Islet precursor cell (in vitro differentiated cells): ENCODE measurements at places on chromosomes 7 and 10.

- DNase-seq: no peak
Observed at GRCh38 chr10:118300320-118300719, 41.8 kb downstream of the FAM204A start.

- DNase-seq: no peak
Observed at GRCh38 chr7:152907042-152907761, 147.7 kb downstream of the ACTR3B start.

GRCh38 chr10:69716711-69717560 lies 84.8 kb upstream of the COL13A1 start:
- DNase-seq: peak; percentile 73

DNA sequence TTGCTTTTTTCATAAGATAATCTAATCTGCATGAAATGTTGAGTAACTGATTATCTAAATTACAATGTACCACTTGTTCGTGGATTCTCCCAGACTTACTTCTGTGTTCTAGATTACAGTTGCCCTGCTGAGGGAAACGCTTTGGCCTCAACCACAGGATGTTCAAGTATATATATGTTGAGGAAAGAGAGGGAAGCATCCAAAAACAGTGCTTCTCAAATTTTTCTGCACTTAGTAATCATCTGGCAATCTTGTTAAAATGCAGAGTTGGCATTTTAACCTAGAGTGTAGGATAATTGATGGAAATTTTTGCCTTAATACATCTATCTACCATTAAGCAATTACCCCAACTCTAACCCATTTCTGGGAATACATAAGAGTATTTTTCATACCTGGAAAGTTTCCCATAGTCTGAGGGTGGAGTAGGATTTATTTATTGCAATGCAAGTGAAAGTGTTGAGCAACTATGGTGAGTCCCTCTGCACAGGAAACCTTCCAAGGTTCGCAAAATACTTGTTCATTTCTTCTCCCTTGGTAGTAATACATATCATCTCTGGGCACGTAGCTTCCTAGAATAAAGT lies 59.6 kb upstream of the C1GALT1 start:
- DNase-seq: no peak

GRCh38 chr7:141480953-141481352 lies 70.3 kb upstream of the AGK start:
- DNase-seq: no peak

- peak; percentile 89 for DNase-seq
Observed at GRCh38 chr10:119401671-119402395, 140.7 kb downstream of the RGS10 start.

GRCh38 chr7:23184709-23185359 lies 3.0 kb downstream of the NUP42 start:
- no peak for DNase-seq

GRCh38 chr10:64760371-64760770 lies 1239.2 kb downstream of the REEP3 start:
- no peak for DNase-seq

DNA sequence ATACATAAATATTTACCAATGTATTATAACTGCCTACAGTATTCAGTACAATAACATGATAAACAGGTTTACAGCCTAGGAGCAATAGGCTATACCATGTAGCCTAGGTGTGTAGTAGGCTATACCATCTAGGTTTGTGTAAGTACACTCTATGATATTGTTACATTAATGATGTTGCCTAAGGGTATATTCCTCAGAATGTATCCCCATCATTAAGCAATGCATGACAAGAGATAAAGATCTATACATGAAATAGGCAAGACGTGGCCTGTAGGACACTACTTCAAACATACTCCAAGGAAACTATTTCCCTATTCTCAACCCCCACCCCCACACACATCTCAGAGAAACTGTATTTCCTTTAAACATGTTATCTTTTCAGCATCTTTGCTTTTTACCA lies 15.3 kb upstream of the ADAM22 start:
- no peak for DNase-seq

DNA sequence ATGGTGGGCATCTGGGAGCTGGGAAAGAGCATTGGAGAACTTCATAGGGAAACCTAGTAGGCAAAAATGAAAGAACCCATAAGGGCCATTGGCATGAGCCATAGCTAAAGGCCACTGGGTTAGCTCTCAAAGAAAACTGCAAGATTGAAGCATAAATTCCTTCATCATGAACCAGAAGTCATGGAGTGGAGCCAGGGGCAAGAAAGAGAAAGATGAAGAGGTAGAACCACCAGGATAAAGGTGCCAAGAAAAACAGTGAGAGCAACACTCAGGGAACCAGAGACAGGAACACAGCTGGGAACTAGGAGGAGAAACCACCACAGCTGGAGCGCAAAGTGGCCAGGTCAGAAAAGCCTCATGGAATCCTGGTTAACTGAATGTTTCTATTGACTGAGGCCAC lies 11.5 kb upstream of the SGMS1 start:
- no peak for DNase-seq

GRCh38 chr10:6047847-6048246 lies 14.3 kb downstream of the IL2RA start:
- DNase-seq: no peak

DNA sequence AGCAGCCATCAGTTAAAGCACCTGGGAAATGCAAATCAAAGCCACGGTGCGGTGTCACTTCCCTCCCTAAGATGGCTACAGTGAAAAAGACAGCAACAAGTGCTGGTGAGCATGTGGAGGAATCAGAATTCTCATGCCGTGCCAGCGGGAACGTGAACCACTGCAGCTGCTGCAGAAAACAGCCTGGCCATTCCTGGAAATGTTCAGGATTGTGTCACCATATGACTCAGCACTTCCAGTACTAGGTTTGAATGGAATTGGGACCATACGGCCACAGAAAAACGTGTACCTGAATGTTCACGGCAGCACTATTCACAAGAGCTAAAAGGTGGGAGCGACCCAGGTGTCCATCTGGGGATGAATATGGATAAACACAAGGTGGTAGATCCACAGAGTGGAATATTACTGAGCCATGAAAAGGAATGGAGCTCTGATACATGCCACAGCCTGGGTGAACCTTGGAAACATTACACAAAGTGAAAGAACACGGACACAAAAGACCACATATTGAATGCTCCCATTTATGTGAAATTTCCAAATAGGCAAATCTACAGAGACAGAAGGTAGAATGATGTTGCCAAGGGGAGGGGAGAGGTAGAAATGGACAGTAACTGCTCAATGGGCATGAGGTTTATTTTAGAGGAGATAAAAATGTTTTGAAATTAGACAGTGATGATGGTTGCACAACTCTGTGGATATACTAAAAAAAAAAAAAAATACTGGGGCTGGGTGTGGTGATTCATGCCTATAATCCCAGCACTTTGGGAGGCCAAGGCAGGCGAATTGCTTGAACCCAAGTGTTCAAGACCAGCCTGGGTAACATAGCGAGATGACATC lies 61.6 kb downstream of the MICALL2 start:
- DNase-seq: no peak

DNA sequence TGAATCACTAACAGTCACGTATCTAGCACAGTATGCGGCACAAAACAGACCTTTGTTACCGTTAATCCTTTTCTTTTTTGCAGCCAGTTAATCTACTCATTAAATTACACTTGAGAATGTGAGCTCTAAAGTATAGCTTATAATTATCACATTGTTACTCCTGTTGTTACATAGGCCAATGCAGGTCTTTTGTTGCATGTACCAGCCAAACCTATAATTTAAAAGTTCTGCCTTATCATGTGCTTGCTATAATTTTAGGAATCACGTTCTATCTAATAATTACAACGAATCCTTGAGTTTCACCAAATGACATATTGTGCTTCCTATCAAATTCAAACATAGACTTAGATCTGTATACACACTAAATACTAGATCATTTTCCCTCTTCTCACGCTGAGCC lies 245.1 kb downstream of the DGKI start:
- DNase-seq: no peak

GRCh38 chr10:4254101-4254994 lies 469.3 kb upstream of the KLF6 start:
- no peak for DNase-seq

- peak; percentile 73 for DNase-seq
Observed at GRCh38 chr10:79400146-79401004, 45.0 kb downstream of the ZCCHC24 start.

DNA sequence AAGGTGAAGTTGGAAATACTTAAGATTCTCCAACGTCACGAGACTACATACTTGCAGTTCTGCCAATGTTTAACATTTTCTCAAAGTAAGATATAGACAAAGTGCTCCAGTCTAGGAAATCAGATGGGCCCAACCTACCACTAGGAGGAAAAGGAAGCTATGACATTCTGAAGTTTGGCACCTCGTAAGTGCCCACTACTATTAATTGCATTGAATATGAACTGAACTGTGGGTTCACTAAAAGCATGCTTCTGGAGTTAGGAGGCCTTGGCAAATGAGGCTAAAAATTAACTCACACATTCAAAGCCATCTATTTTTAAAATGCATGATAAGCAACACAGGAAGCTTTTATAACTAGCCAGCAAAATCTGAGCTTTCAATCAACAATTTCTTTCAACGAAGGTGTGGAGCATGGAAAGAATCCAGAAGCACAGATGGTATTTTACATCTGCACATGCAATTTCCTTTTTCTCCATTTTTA lies 149.7 kb downstream of the LRRTM3 start:
- no peak for DNase-seq

GRCh38 chr10:12887780-12888179 lies 113.7 kb downstream of the CCDC3 start:
- DNase-seq: no peak

GRCh38 chr10:60739558-60739957 lies 38.7 kb upstream of the CDK1 start:
- no peak for DNase-seq

DNA sequence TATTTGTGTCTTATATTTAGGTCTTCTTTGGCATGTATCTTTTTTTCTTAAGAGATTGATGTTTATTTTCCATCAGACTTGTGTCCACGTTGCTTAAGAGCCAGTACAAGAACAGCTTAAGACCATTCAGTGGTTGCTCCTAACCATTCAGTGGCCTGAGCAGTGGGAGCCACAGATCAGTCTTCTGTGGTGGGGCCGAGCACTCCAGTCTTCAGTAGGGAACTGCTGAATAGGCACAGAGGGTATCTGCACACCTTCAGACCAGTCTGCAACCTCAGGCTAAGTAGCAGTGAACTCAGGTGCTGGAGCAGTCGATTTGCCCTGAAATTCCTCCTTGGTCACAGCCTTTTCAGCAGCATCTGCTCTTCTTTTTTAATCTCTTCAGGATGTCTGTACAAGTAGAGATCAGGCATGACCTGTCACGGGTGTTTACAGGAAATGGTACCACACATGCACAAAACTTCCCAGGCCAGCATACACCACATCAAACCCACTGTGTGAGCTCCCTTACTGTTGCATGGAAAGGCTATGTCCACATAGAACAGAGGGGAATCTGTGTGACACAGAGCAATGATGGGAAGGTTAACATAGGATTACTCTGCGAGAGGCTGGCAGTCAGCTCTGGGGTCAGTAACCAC lies 51.5 kb downstream of the FAM107B start:
- DNase-seq: peak; percentile 32

- DNase-seq: no peak
Observed at GRCh38 chr10:32229170-32229569, 117.8 kb downstream of the EPC1 start.
